ENCODE measurements at places on chromosomes 2 and 18. TPM values are rescaled to one million over a fixed set of nuclear protein-coding genes. Genes with fewer than 3 reads are reported as not detected.

FTCDNL1 gene
- total RNA-seq, result not detected

TANC1 gene
- 30.8 TPM for total RNA-seq

PSMA8 gene
- not detected for total RNA-seq

MYO7B gene
- total RNA-seq, result not detected

SERPINB10 gene
- total RNA-seq, result not detected

C18orf54 gene
- total RNA-seq, result 1.9 TPM

PPP1R1C gene
- total RNA-seq, result not detected

NCK2 gene
- 34.3 TPM for total RNA-seq

TACR1 gene
- total RNA-seq, result 0.44 TPM

TUBB8B gene
- not detected for total RNA-seq

RAPH1 gene
- total RNA-seq, result 84.6 TPM

TOGARAM2 gene
- total RNA-seq, result 0.94 TPM

MAPK4 gene
- not detected for total RNA-seq

SGO2 gene
- 4.3 TPM for total RNA-seq

SKA1 gene
- total RNA-seq, result 0.62 TPM

TMEM198 gene
- 6.4 TPM for total RNA-seq

GCG gene
- total RNA-seq, result not detected

WNT10A gene
- total RNA-seq, result not detected

ANKZF1 gene
- total RNA-seq, result 30.6 TPM

CRYBA2 gene
- total RNA-seq, result not detected

ACMSD gene
- not detected for total RNA-seq

PLEKHA3 gene
- 8.3 TPM for total RNA-seq

SEC11C gene
- total RNA-seq, result 12.0 TPM

OTOS gene
- total RNA-seq, result not detected

AGXT gene
- total RNA-seq, result not detected

C1QL2 gene
- not detected for total RNA-seq

RNF152 gene
- 2.3 TPM for total RNA-seq

ANKRD30B gene
- total RNA-seq, result not detected

UGT1A8 gene
- not detected for total RNA-seq

ABCG8 gene
- total RNA-seq, result not detected

OSBPL1A gene
- total RNA-seq, result 22.8 TPM

SKOR2 gene
- total RNA-seq, result not detected

XRCC5 gene
- total RNA-seq, result 106 TPM

DNAH7 gene
- total RNA-seq, result 0.12 TPM

SP140 gene
- total RNA-seq, result not detected

Data from cardiac ventricle fibroblast (primary cell).